ENCODE measurements at places on chromosomes 11 and 22.

DNA sequence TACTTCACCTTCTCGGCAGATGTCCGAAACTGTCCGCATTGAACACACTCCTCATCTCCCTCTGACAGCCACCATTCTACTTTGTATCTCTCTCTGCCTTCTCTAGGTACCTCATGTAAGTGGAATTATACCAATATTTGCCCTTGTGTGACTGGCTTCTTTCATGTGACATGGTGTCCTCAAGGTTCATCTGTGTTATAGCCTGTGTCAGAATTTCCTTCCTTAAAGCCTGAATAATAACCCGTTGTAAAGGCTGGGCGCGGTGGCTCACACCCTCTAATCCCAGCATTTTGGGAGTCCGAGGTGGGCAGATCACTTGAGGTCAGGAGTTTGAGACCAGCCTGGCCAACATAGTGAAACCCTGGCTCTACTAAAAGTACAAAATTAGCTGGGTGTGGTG lies 40.4 kb upstream of the PPP6R3 start:
- DNase-seq = no peak

GRCh38 chr22:25757686-25758085 lies 15.7 kb downstream of the MYO18B start:
- no peak for DNase-seq

GRCh38 chr11:72452495-72452894 lies 18.2 kb upstream of the CLPB start:
- no peak for DNase-seq

GRCh38 chr11:120569861-120570260 lies 58.3 kb downstream of the GRIK4 start:
- no peak for DNase-seq

GRCh38 chr11:93491973-93492372 lies 51.2 kb downstream of the SMCO4 start:
- DNase-seq = no peak

- no peak for DNase-seq
These were observed 252.0 kb downstream of the BRD1 start for GRCh38 chr22:49575703-49576081.

DNA sequence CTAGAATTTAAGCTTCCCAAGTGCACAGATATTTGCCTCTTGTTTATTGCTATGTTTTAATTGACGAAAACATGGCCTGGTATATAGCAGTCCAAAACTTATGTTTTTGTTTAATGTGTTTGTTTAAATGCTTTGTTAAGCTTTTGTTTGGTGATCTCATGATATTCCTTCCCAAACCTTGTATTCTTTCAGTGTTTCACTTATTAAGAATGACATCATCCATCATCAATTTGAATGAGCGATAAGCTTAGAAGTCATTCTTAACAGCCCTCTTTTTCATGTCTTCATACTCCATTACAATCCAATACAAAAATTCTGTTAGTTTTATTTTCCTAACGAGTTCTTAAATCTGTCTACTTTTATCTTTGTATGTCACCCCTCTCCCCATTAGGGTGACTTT lies 206.0 kb downstream of the DYNC2H1 start:
- DNase-seq = no peak

- DNase-seq = no peak
These were observed 10.4 kb upstream of the AHNAK start for GRCh38 chr11:62556875-62557631.

GRCh38 chr11:103959279-103959942 lies 77.0 kb upstream of the DDI1 start:
- DNase-seq = peak; percentile 57

GRCh38 chr22:45233386-45233785 lies 7.3 kb downstream of the KIAA0930 start:
- DNase-seq = no peak

- DNase-seq = no peak
These were observed 222.7 kb downstream of the SWAP70 start for GRCh38 chr11:9886595-9886994.

GRCh38 chr11:132519241-132519815 lies 1013.0 kb downstream of the OPCML start:
- no peak for DNase-seq

DNA sequence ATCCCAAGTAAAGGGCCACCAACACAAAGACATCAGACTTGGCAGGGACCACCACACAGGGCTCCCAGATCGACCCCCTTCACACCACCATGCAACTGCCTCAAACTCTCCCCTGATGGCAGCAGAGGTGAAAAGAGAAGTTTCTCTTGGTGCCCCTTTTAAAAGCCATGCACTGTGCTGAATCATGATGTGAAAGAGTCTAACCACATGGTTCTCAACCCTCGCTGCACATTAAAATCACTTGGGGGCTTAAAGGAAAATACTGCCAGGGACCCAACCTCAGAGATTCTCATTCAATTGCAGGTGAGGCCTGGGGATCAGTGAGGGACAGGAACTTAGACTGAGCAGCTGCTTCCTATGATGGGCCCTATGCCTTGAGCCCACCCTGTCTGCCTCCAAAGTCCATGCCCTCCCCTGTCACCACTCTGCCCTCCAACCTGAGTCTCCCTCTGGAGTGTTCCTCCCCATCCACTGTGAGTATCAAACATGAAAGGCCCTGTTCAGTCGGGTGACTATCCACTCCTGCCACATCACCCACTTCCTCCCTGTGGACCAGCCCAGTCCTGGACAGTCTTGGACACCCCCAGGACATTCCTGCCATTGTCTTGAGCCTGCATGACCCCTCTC lies 40.8 kb downstream of the PLEKHA7 start:
- no peak for DNase-seq

DNA sequence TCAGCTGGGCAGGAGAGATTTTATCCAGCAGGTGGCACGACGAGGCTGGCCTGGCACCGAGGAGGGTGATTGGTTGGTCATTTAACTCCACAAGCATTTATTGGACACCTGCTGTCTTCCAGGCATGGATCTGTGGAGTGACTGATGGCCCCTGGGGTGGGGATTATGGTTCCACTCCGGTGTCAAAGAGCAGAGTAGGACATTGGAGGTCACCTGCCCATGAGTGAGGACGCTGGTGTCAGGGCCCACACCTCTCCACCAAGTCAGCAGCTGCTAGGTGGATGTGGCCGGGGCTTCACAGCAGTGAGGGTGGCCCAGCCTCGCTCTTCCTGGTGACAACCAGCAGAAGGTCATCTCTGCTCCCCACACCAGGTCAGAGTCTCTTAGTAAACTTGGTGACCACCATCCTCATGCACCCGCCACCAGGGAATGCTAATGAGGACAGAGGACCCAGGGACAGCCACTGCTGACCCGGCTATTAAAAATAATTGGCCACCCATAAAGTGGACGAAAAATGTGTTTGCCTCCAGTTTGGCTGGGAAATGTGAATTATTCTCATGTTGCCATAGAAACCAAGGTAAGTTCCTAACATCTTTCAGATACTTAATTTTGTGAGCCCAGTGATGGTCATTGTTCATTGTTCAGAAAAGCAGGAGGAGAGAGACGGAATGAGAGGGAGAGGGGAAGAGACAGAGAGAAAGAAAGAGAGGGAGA lies 428.7 kb downstream of the TBC1D22A start:
- no peak for DNase-seq

GRCh38 chr11:76918941-76919386 lies 58.2 kb downstream of the ACER3 start:
- peak; percentile 80 for DNase-seq

GRCh38 chr22:46547179-46547882 lies 9.9 kb upstream of the CELSR1 start:
- peak; percentile 54 for DNase-seq

DNA sequence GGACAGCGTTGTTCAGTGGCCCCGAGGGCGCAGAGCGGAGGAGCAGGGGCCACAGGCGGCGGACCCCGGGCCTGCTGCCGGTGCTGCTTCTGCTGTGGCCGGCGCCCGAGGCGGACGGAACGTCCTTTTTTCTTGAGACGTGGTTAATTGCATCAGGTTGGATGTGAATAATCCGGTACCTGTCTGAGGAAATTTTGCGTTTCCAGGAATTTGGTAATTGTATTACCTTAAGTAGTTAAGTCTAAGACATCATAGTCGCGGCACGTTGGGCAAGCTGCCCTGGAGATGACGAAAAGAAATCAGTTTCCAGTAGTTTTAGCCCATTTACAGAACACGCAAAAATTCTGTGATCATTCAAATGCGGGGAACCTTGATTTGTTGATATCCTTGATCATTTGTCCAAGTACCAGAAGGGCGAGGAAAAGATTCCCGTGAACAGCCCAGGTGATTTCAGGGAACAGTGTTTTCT lies 789 bp downstream of the SPECC1L start:
- DNase-seq = no peak

- no peak for DNase-seq
These were observed 8.7 kb downstream of the OR51B4 start for GRCh38 chr11:5293028-5293427.

- DNase-seq = no peak
These were observed 973.2 kb downstream of the NTM start for GRCh38 chr11:132343445-132344175.

DNA sequence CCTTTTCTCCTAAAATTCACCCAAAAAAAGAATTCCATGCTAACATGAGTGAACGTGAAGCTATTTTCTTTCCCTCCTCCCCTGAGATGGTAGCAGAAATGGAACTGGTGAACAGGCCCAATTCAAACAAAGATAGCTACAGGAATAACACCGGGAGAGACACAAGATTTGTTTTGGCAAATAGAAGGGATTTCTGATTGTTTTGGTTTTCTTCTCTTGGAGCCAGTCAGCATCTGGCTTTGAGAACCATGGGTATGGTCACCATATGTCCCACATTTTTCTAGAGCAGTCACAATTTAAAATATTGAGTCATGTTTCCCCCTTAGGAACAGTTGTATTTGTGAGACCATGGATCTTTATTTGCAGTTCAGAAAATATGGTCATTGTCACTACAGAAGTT lies 214.1 kb downstream of the FAM76B start:
- DNase-seq = no peak

- no peak for DNase-seq
These were observed 111.2 kb upstream of the RASSF10 start for GRCh38 chr11:12897867-12898266.

DNA sequence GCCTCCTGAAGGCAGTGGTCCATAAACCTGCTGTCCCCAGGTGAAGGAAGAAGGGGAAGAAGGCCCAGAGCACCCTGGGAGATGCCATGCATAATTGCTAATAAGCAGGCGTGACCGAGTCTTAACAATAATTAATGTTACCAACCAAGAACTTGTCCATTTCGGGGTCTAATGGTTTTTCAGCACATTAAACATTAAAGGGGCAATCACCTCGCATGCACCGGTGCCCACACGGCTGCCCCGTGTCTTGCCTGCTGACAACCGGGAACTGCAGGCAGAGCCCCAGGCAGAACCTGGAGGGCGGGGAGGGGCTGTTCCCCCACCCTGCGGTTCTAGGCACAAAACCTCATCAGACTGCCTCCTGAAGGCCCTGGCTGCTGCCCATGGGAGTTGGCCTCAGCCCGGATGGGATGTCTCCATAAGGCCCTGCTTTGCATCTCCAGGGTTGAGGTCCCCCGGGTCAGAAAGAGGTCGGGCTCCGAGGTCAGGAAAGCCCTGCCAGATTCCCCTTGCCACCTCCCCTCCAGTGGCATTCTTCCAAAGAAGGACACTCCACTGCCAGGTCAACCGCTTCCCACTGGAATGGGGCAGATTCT lies 169.0 kb downstream of the BUD13 start:
- DNase-seq = no peak

DNA sequence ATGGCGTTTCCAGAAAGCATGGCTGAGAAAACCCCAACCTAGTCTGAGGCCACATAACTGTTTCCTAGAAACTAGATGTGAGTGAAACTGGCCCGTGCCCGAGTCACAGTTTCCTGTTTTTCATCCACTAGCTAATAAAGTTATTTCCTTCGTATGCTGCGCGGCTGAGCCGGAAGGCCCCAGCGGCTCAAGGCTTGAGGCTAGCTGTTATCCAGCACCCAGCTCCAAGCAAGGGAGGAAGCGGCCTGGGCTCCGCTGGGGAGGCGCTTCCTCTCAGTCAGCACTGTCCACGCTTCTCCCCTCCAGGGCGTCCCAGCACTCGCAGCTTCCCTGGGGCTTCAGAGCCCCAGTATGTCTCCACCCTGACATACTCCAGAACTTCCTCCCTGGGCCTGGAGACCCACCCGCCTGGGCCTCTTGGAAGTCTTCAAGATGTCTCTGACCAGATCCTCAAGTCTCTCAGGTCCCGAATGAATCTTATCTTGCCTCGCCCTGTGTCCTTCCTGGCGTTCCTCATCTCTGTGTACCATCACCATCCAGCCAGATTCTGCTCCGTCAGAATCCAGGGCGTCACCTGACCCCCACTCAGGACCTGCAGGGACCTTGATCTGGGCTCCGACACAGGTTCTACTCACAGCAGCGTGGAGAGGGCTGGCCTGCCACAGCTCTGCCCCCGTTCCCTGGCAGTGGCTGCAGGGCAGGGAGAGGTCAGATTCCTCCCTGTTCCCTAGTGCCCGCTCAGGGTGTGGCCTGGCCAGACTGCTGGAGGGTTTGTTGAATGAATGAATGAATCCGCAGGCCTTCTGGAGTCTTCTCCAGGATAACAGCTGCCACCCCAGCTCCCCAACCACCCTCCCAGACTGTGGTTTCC lies 81.9 kb downstream of the LRRC32 start:
- peak; percentile 93 for DNase-seq

GRCh38 chr22:23970816-23971486 lies 3.3 kb downstream of the DDT start:
- DNase-seq = no peak

DNA sequence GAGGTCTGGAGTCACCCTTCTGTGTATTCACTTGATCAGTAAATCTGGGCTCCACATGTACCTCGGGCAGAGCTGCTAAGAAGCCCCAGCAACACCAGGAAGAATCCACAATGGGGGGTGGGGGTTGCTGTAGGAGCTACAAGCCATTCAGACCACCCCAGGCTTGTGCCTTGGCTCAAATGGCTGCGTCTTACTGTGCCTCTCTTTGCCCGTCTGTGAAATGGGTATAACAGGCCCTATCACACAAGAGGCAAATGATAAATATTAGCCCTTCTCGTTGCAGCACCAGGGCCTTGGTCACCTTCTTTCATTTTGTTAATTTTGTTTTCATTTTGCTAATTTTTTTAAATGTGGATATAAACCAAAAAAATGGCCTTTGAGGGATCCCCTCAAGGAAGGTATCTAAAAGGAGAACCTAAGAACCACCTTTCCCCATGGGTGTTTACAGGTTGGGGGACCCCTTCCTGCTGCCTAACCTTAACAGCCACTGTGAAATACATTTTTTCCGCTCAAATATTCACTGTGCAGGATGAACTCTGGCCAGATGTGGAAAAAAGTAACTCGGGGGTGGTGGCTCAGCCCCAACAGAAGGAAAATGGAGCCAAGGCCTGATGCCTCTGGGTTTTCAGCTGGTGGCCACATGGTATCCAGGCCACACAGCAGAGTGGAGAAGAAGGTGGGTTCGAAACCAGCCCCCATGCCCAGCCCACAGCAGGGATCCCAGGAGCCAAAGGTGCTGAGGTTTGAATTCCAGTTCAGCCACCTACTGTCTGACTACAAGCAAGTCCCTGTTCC lies 284.0 kb downstream of the MN1 start:
- no peak for DNase-seq

GRCh38 chr11:35814081-35814695 lies 129.7 kb upstream of the LDLRAD3 start:
- DNase-seq = peak; percentile 72

Data from common myeloid progenitor, CD34-positive (primary cell).